Upper lobe of left lung (tissue), 6 donors: ENCODE measurements at places on chromosomes 11 and 22.

DNA sequence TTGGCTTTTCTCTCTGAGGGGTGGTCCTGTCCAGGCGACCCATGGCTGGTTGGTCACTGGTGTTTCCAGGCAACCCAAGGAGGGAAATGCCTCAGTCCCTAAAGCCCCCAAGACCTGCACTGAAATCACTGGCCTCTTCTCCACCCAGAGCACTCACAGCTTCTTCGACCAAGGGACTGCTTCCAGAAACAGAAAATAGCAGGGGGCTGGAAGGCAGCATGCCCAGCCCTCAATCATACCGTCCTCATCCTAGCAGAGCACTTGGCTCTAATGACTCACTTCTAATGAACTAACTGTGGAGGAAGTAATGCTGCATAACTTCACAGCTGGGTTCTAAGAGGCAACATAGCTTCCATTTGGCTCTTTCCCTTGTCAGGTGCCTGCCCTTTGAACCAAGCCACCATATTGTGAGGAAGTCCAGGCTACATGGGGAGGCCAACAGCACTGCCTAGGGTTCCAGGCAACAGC lies 27.6 kb downstream of the DKK3 start:
- DNase-seq = no peak

DNA sequence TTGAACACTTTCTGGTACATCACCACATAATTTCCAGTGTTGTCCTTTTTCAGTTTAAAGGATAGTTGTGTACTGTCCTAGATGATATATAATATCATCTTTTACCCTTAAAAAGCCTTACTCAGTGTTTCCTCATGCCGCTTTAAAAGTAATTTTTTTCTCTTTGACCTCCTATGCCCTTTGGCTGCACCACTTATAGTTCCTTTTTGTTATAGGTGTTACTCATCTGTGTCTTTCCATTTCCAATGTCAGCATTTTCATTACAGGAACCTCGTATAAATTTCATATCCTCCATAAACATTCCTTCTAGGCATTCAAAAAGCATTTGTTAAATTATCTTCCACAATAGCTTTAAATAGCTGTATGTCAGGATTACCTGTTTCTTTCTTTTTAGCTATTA lies 40.8 kb downstream of the USP47 start:
- no peak for DNase-seq

DNA sequence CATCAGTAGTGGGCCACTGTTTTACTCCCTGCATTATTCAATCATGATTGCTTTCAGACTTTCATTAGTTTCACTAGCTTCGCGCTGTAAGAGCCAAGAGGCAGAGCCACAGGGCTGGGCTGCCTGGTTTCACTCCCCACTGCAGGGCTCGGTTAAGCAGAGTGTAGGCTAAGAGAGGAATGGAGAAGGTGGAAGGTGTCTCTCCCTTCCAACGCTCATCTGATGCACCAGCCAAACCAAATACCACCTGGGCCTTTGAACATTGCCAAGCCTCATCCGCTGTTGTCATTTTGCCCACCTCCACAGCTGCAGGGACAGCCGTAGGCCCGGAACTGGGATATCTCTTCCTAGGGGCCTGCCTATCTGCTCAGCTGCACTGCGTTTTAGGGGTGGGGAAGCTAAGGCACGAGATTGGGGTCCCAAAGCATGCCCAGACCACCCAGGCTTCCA lies 480 bp upstream of the SMARCB1 start:
- no peak for DNase-seq

DNA sequence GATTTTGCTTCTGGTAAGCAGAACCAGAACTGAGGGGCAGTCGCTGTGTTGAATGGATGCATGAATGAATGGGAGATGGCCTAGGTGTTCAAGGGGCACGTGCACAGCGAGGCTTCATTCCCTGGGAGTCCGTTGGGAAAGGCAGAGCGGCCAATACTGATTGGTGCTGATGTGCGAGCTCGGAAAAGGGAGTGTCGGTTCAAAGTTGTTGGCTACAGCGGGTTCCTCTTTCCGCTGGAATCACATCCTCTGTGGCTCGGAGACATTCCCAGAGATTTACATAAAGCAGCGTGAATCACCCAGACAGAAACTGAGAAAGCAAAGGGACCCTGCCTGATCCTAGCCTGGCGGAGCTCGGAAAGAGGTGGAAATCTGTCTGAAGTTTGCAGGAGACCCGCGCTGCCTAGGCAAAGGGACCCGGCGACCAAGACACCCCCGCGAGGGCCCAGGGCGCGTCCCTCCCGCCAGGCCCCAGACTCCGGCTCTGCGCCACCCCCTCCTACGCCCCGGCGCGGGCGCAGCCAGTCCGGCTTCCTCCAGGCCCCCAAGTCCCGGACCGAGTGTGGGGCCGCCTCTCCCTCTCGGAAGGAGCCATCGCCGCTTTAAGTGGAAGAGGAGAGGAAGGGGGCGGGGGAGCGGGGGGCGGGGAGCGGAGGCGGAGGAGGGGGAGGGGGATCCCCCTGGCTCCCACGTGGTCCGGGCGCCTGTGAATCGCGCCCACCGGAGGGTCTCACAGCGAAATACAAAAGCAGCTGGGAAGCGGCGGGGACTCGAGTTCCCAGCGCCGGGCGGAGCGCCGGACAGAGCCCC lies at the start of gene FJX1:
FJX1 (plus strand) TSS at position 774 of the 810 bp plus-strand sequence. CDS start 177 bp downstream, outside the sequence.
- peak; percentile 88 for DNase-seq

DNA sequence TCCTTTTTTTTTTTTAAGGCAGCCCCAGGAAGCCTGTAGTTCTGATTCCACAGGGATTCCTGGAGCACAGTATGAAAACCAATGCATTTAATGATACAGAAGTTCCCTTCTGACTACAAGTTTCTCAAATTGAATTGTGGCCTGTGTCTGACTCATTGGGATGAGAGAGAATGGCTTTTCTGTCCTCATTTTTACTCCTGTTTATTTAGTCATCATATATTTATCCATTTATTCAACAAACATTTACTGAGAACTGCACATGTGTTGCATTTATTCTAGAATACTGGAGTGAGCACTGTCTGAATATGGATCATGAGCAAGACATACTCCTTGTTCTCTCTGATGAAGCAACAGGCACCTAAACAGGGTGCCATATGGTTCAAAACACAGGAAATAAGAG lies 231.2 kb downstream of the NTM start:
- no peak for DNase-seq

GRCh38 chr11:122101625-122102291 lies 14.3 kb downstream of the BLID start:
- peak; percentile 43 for DNase-seq
